ENCODE measurements at places on chromosomes 7 and 10.
A peak's percentile ranks its signal among the peaks of the same experiment; 100 is the strongest.

- DNase-seq, result no peak
Observed at GRCh38 chr7:104012835-104013234, 23.4 kb upstream of the RELN start.

DNA sequence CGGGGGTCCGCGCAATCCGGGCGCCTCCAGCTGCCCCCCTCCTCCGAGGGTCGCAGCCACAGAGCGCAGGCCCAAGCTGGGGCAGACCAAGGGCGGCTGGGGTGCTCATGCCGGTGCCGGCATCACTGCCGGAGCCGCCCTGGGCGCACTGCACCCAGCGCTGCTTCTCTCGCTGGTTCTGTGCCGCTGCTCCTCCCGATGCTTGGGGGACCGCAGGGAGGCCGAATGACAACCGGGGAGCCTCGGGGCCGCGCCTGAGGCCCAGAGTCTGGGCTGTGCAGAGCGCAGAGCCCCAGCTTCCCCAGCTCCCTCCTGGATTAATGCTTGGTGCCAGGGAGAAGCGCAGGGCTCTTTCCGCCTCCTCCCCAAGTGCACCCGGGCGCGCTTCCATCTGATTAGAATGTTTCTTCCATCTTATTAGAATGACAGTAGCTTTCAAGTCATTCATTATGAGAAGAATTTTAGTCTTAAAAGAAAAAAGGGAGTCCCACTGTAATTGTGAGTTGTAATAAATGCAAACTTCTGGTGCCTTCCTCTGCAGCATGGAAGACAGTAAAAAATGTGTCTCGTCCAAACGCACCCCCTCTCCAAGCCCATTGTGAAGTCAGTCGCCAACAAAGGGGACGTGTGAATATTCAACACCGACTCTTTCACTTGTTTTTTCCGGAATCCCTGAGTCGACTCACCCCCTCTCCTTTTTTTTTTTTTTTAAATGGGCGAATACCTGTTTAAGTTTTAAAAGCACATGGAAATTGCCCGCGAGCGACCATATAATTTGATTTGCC lies 19.5 kb upstream of the PTF1A start:
- no peak for DNase-seq

GRCh38 chr7:48286836-48287235 lies 115.6 kb downstream of the ABCA13 start:
- no peak for DNase-seq

GRCh38 chr7:75739796-75740672 lies 1.3 kb upstream of the HIP1 start:
- DNase-seq, result no peak

DNA sequence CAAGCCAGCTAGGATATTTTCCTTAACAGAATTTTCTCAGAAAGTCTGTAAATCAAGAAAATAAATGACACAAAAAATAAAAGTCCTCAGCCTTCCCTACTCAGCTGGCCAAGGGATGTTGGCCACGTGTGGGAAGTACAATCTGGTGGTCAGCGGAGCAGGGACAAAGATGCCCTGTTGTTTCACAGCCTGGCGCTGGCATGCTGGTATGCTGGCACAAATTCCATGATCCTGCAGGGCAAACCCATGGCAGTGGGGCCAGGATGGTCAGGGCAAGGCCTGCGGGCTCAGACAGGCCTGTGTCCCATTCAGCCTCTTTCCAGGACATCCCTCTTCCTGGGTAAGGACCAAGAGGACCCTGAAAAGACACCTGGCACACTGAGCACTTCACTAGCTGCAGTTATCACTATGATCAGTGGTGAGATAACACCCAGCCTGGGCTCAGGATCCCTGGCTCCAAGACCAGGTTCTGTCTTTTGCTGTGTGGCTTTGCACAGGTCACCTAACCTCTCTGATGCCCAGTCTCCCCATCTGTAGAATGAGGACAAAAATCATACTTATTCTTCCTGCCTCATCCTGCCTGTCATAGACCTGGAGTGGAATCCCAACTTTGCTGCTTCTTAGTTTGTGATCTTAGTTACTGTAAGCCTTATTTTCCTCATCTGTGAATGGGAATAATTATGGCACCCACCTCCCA lies 10.8 kb upstream of the HSPA12A start:
- DNase-seq, result no peak

GRCh38 chr7:20146451-20146850 lies 70.7 kb downstream of the MACC1 start:
- peak; percentile 33 for DNase-seq

DNA sequence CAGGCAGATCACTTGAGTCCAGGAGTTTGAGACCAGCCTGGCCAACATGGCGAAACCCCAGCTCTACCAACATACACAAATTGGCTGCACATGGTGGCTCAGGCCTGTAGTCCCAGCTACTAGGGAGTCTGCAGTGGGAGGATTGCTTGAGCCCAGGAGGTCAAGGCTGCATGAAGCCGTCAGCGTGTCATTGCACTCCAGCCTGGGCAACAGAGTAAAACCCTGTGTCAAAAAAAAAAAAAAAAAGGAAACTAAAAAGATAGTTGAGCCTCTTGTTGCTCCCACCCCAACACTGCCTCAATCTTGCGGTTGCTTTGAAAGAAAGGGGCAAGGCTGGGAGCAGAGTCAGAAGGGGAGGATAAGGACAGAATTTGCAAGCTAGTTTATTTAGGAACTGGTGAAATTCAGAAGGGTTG lies 69.9 kb downstream of the SYPL1 start:
- no peak for DNase-seq

GRCh38 chr7:93054975-93055374 lies 62.8 kb downstream of the SAMD9 start:
- DNase-seq, result no peak

- DNase-seq, result no peak
Observed at GRCh38 chr7:2812831-2813230, 31.3 kb downstream of the GNA12 start.

Measured in AG10803 (cell line).